ENCODE measurements at places on chromosomes 2 and 18. TPM values are rescaled to one million over a fixed set of nuclear protein-coding genes. Genes with fewer than 3 reads are reported as not detected.

The IL36A gene
- total RNA-seq, result not detected

The SERPINB5 gene
- not detected for total RNA-seq

The TEX44 gene
- total RNA-seq, result not detected

The APCDD1 gene
- total RNA-seq, result not detected

The EML6 gene
- total RNA-seq, result 0.76 TPM

The CXCR4 gene
- total RNA-seq, result 13.9 TPM

The EMX1 gene
- total RNA-seq, result not detected

The EPG5 gene
- 9.4 TPM for total RNA-seq

The LONRF2 gene
- total RNA-seq, result under 0.01 TPM

The BOLL gene
- not detected for total RNA-seq

The RANBP2 gene
- total RNA-seq, result 60.0 TPM

The DLGAP1 gene
- total RNA-seq, result 0.09 TPM

The MGAT4A gene
- total RNA-seq, result 6.8 TPM

The STARD6 gene
- 0.11 TPM for total RNA-seq

The LRRC30 gene
- not detected for total RNA-seq

The CPLX4 gene
- not detected for total RNA-seq

The ANKRD30BL gene
- total RNA-seq, result not detected

The MLPH gene
- 3.3 TPM for total RNA-seq

The FOXD4L1 gene
- not detected for total RNA-seq

The FSHR gene
- total RNA-seq, result not detected

The DYNAP gene
- not detected for total RNA-seq

The SLC14A1 gene
- total RNA-seq, result not detected

The ASIC4 gene
- not detected for total RNA-seq

The FAP gene
- total RNA-seq, result 0.09 TPM

The SERPINB11 gene
- not detected for total RNA-seq

The NPC1 gene
- 19.2 TPM for total RNA-seq

The IKZF2 gene
- 1.0 TPM for total RNA-seq

The RELCH gene
- total RNA-seq, result 24.5 TPM

The SOCS6 gene
- total RNA-seq, result 26.8 TPM

The SCYGR4 gene
- not detected for total RNA-seq

The UGT1A9 gene
- not detected for total RNA-seq

The MAP3K19 gene
- not detected for total RNA-seq

The XDH gene
- total RNA-seq, result not detected

The TRABD2A gene
- total RNA-seq, result 0.17 TPM

The IL36G gene
- not detected for total RNA-seq

The CFAP210 gene
- not detected for total RNA-seq

The PAPOLG gene
- total RNA-seq, result 19.2 TPM

The GPAT2 gene
- total RNA-seq, result 0.60 TPM

The CNPPD1 gene
- 28.3 TPM for total RNA-seq

The FSIP2 gene
- total RNA-seq, result under 0.01 TPM

The CHAC2 gene
- total RNA-seq, result 4.6 TPM

The GAL3ST2 gene
- not detected for total RNA-seq

The THSD7B gene
- not detected for total RNA-seq
